ENCODE measurements at places on chromosomes 6 and 20. TPM values are rescaled to one million over a fixed set of nuclear protein-coding genes. Genes with fewer than 3 reads are reported as not detected.

DNA sequence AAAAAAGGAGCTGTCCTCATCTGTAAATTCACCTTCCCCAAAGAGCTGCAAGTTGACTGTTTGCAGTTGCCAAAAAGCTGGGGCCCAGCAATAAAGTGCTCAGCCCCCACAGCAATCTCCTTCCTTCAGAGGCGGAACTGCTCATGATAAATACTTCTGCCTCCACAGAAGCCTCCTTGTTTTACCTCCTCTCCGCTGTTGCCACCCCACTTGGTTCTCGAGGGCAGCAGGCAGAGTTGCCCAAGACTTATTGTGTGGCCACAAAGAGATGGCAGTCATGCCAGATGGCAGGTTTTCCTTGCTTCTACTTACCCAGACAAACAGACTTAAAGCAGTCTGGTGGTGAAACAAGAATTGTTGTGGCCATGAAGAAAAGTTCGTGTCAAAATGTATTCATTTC is 66.3 kb downstream of the SLX4IP start:
- H3K4me3 ChIP-seq = no peak overlapping the region
- H3K27me3 ChIP-seq = no peaks in the 10 kb centered on the region
- no peaks in the 10 kb centered on the region for H3K36me3 ChIP-seq

DNA sequence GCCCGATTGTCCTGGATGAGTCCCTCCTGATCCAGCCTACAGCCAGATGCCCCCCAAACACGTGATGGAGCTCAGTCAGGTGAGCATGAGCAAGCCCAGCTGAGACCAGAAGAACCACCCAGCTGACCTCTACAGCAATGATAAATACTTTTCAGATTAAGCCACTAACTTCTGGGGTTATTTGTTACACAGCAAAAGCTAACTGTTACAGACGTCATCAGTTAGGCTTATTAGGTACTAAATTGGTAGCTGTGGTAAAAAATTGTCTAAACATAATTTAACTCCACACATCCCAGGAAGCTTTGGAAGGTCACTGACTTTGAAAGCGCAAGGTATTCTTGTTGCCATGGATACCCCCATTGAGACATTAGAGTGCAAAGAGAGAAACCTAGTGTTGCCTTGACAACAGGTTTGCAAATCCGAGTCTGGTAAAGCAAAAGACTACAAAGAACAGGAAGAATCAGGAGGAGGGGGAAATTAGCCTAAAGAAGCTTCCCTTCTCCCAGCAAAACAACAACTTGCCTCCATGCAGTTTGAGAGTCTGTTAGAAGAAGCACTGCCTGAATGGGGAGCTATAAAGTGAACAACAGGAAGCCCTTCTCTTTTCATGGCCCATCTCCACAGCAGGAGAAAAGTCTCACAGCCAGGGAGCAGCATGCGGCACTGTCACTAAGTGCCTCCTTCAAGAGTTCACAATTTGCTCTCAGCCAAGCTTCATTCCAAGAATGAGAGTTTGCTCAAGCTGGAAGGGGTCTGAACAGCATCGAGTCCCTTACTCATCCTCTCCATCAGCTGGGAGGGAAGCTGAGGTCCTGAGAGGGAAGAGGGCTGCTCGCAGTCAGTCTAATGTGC is 41.7 kb upstream of the ZNF831 start:
- H3K4me3 ChIP-seq = no peak overlapping the region
- no peak for DNase-seq
- H3K27ac ChIP-seq = peak overlapping the region; percentile 52
- no peaks in the 10 kb centered on the region for H3K27me3 ChIP-seq
- peaks cover 21% of the 10 kb centered on the region for H3K4me1 ChIP-seq
- H3K36me3 ChIP-seq = no peaks in the 10 kb centered on the region

- H3K27ac ChIP-seq = no peak overlapping the region
- no peaks in the 10 kb centered on the region for H3K36me3 ChIP-seq
- no peaks in the 10 kb centered on the region for H3K27me3 ChIP-seq
- H3K4me1 ChIP-seq = no peaks in the 10 kb centered on the region
- H3K4me3 ChIP-seq = no peak overlapping the region
Observed at GRCh38 chr6:2101213-2101612, 144.2 kb downstream of the GMDS start.

DNA sequence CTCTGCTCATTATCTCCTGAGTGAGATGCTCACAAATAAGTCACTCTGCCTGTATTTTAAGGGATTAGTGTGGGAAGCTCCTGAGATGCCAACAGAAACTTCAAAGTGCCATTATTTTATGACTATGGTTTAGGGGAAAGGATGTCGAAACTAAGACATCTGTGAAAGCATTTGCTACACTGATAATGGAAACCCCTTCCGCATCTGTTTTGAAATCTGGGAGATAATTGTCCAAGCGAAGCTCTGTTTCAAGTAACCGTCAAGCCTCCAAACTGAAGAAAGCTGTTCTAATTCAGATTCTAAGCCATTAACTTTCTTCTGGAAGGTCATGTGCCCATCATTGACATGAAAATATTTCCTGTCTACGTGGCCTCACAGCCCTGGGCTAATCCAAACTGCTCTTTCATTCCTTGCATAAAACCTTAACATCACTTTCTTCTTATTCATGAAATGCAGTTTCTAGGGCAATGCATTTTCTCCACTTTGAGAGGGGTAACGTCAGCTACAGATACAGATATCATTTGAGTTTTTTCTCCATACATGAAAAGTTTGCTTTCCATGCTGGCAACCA is 932.0 kb downstream of the C6orf118 start:
- no peaks in the 10 kb centered on the region for H3K27me3 ChIP-seq
- no peak for DNase-seq
- H3K4me3 ChIP-seq = no peak overlapping the region
- no peaks in the 10 kb centered on the region for H3K36me3 ChIP-seq
- H3K27ac ChIP-seq = no peak overlapping the region
- no peaks in the 10 kb centered on the region for H3K4me1 ChIP-seq

DNA sequence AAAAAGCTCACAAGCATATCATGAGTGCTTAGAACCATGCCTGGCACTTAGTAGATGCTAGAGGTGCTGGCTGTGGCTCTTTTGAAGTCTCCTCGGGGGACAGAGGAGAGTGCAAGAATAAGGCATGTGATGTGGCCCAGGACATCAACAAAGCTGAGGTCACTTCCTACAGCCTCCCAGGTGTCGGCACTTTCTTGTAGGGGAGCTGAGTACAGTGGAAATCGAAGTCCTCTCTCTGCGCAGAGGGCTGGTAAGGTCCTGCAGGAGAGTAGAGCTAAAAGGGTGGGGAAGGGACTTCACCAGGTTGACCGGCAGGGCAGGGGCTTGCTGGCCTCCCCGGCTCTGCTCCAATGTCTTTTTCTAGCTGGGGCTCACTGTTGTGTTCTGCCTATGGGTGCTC is 11.2 kb downstream of the SLC13A3 start:
- H3K4me3 ChIP-seq = no peak overlapping the region
- DNase-seq = peak; percentile 45
- no peak overlapping the region for H3K27ac ChIP-seq
- no peaks in the 10 kb centered on the region for H3K27me3 ChIP-seq
- H3K36me3 ChIP-seq = no peaks in the 10 kb centered on the region

DNA sequence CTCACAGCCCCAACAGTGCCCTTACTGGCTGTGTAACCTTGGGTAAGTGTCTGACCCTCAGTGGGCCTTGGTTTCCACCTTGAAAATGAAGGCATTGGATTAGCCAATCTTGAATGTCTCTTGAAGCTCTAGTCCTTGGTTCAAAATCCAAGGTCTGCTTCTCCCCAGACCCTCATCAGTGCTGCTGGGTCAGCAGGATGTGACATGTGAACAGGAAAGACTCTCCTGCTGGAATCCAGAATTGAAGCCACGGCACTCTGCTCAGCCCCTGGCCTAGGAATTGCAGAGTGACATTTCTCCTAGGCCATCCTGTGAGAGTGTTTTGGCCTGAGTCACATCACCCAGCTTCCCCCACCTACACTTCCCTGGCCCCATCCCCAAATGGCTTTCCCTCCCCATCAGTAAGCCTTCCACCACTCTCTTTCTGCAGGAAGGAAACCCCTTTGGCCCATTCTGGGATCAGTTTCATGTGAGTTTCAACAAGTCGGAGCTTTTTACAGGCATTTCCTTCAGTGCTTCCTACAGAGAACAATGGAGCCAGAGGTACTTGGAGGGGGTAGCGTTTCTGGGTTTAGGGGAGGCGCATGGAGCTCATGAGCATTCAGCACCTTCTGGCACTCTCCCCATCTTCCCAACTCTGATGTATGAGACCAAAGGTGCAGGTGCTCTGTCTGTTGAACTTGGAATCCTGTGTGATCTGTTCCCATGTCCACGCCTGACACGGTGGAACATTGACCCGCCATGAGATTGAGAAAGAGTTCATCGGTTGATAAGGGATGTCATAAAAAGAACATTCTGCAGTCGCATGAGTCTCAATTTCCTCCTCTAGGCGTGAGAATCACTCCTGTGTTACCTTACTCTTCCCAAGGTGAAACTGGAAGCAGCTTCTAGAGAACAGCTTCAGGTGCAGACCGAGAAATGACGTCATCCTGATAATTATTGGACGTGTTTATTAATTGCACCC is 8.8 kb downstream of the POFUT1 start:
- peaks cover 40% of the 10 kb centered on the region for H3K36me3 ChIP-seq
- H3K27me3 ChIP-seq = no peaks in the 10 kb centered on the region
- no peak overlapping the region for H3K27ac ChIP-seq

GRCh38 chr20:34544109-34544796 is 14.3 kb upstream of the MAP1LC3A start:
- no peak overlapping the region for H3K27ac ChIP-seq
- H3K4me1 ChIP-seq = no peaks in the 10 kb centered on the region
- H3K36me3 ChIP-seq = peaks cover 10% of the 10 kb centered on the region
- H3K4me3 ChIP-seq = peak overlapping the region; percentile 27
- no peaks in the 10 kb centered on the region for H3K27me3 ChIP-seq
- peak; percentile 67 for DNase-seq

GRCh38 chr6:81800666-81801065 is 48.2 kb upstream of the TENT5A start:
- H3K4me1 ChIP-seq = no peaks in the 10 kb centered on the region
- H3K27ac ChIP-seq = no peak overlapping the region
- no peak for DNase-seq
- H3K36me3 ChIP-seq = no peaks in the 10 kb centered on the region
- H3K27me3 ChIP-seq = no peaks in the 10 kb centered on the region
- H3K4me3 ChIP-seq = no peak overlapping the region

- H3K36me3 ChIP-seq = no peaks in the 10 kb centered on the region
- no peaks in the 10 kb centered on the region for H3K27me3 ChIP-seq
- H3K4me3 ChIP-seq = no peak overlapping the region
- H3K4me1 ChIP-seq = no peaks in the 10 kb centered on the region
- no peak for DNase-seq
- no peak overlapping the region for H3K27ac ChIP-seq
Observed at GRCh38 chr20:5085380-5085779, 34.4 kb downstream of the PCNA start.

DNA sequence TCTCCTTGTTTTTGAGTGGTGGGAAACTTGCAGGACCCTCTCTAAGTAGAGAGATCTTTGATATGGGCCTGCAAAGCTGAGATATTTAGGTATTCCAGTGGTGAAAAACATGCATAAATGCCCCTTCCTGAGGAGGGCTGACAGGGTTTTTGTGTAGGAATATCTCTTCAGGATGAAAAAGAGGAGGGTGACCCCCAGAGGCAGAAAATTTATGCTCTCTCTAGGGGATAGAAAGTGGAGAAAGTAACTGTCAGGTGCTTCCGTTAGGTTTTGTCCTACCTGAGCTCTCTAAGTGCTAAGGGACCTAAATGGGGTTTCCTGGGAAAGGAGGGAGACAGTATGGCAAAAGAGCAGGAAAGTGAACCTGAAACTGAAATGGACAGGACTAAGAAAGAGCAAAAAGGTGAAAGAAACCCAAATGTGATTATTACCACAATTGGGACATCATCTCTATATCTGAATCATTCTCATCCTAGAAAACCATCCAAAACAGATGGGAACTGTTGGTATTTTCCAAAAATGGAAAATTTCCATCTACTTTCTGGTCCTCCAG is 2.0 kb downstream of the COL19A1 start:
- peaks cover 2% of the 10 kb centered on the region for H3K4me1 ChIP-seq
- peaks cover 19% of the 10 kb centered on the region for H3K27me3 ChIP-seq
- DNase-seq = no peak
- H3K4me3 ChIP-seq = peak overlapping the region; percentile 71
- no peaks in the 10 kb centered on the region for H3K36me3 ChIP-seq

- H3K4me1 ChIP-seq = no peaks in the 10 kb centered on the region
- H3K36me3 ChIP-seq = no peaks in the 10 kb centered on the region
- no peak overlapping the region for H3K4me3 ChIP-seq
- DNase-seq = peak; percentile 47
Observed at GRCh38 chr6:86357877-86358276, 579.5 kb upstream of the HTR1E start.

DNA sequence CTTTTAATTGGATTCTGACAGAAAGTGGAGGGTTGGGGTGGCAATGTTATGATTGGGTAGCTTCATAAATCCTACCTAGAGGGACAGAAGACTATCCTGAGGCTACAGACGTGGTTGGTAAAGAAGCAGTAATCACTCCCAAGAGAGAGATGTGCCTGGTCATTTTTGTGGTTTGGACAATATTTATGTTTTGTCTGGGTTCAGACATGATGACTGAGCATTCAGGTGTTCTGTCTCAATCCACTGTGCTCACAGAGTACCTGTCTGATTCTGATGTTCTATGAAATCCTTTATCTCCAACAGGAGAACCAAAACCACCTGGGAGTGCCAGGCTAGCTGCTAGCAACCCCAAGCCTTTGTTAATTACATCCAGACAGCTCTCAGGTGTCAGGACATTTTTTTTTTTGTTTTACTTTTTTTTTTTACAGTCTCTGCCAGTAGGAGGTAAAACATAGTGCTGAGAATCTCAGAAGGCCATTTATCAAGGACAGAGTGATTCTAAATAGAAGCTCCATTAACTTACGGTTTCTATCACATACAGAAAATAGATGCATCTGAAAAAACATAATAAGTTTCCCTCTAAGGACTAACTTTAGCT is 1.6 kb upstream of the HLA-DQA1 start:
- no peak overlapping the region for H3K27ac ChIP-seq
- no peak for DNase-seq
- no peaks in the 10 kb centered on the region for H3K4me1 ChIP-seq
- H3K27me3 ChIP-seq = no peaks in the 10 kb centered on the region
- no peak overlapping the region for H3K4me3 ChIP-seq

DNA sequence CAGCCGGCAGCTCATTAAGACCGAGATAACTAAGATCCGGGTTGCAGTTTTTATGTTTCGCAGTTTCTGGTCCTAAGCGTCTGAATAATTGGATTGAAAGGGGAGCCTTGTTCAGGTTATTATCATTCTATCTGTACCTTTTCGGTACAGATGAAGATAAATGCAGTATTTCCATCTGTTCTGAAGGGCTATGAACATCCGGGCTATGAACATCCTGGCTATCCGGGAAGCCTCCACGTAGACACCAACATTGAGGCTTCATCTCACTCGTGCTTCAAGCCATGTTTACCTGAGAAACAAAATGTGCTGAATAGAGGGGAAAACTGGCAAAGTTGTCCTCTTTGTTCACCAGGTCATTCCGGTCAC is 399 bp upstream of the REPS1 start:
- H3K4me1 ChIP-seq = peaks cover 5% of the 10 kb centered on the region
- H3K27me3 ChIP-seq = no peaks in the 10 kb centered on the region
- peak overlapping the region; percentile 97 for H3K4me3 ChIP-seq
- no peak overlapping the region for H3K27ac ChIP-seq

Gene MCCD1
- total RNA-seq = not detected

Gene PROKR2
- total RNA-seq = 3.3 TPM

Gene NR2E1
- total RNA-seq = not detected

Gene COL21A1
- total RNA-seq = 3.1 TPM

Gene SEMG1
- total RNA-seq = 4.5 TPM

Gene ZC3H12D
- 0.07 TPM for total RNA-seq

Gene DAAM2
- 2.9 TPM for total RNA-seq

Gene LCA5
- 3.6 TPM for total RNA-seq

Gene MRPL2
- total RNA-seq = 99.9 TPM

Gene HTR1E
- total RNA-seq = not detected
